ENCODE measurements at places on chromosomes 3 and 15. TPM values are rescaled to one million over a fixed set of nuclear protein-coding genes. Genes with fewer than 3 reads are reported as not detected.
A peak's percentile ranks its signal among the peaks of the same experiment; 100 is the strongest.

GRCh38 chr15:64942356-64942755, 30.7 kb downstream of the ANKDD1A start:
- no peak for DNase-seq
- H3K4me1 ChIP-seq = no peaks in the 10 kb centered on the region
- no peak overlapping the region for H3K27ac ChIP-seq
- H3K36me3 ChIP-seq = no peaks in the 10 kb centered on the region
- no peaks in the 10 kb centered on the region for H3K27me3 ChIP-seq
- H3K4me3 ChIP-seq = no peak overlapping the region

The KLHL24 gene
- total RNA-seq = 112 TPM

GRCh38 chr15:31017311-31017710, 25.9 kb upstream of the MTMR10 start:
- H3K27ac ChIP-seq = no peak overlapping the region
- H3K36me3 ChIP-seq = peaks cover 6% of the 10 kb centered on the region
- DNase-seq = no peak
- H3K4me1 ChIP-seq = peaks cover 5% of the 10 kb centered on the region
- H3K4me3 ChIP-seq = no peak overlapping the region

DNA sequence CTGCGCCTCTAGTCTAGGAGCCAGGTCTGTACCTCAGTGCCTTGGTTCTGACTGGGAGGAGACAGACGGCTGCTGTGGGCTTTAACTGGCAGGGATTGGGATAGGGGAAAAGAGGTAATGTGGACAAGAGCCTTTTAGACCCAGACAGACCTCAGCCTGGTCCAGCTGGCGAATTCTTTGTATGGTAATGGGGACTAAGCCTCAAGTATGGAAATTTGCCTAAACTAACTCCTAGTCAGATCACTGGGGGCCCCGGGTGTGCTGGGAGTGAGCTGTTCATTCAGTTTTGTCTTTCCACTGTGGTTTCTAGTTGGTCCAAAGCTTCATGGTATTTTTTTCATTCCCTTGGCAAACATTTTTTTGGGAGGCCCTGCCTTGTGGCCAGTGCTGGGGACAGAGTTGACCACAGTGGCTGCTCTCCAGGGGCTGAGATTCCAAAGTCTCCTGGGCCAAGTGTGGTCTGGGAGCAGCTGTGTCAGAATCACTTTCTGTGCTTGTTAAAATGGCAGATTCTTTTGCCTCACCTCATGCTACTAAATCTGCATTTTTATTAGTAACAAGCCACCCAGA, 261.4 kb upstream of the C2CD4B start:
- no peak overlapping the region for H3K4me3 ChIP-seq
- H3K36me3 ChIP-seq = no peaks in the 10 kb centered on the region
- no peak overlapping the region for H3K27ac ChIP-seq
- no peaks in the 10 kb centered on the region for H3K27me3 ChIP-seq
- no peak for DNase-seq

- H3K27me3 ChIP-seq = peaks cover 5% of the 10 kb centered on the region
- peak overlapping the region; percentile 90 for H3K27ac ChIP-seq
- no peak for DNase-seq
- H3K4me3 ChIP-seq = peak overlapping the region; percentile 90
- no peaks in the 10 kb centered on the region for H3K36me3 ChIP-seq
- peaks cover 20% of the 10 kb centered on the region for H3K4me1 ChIP-seq
Observed at GRCh38 chr15:78810362-78811123, 721 bp downstream of the ADAMTS7 start.

The NANOGP8 gene
- total RNA-seq = 1.2 TPM

GRCh38 chr3:151460774-151461450, at the start of gene IGSF10:
Gene IGSF10, minus strand, starts transcription at chr3:151461061. Its CDS starts 2,352 bp downstream, at chr3:151458709.
- no peaks in the 10 kb centered on the region for H3K36me3 ChIP-seq
- peaks cover 26% of the 10 kb centered on the region for H3K4me1 ChIP-seq
- peaks cover 4% of the 10 kb centered on the region for H3K27me3 ChIP-seq
- H3K4me3 ChIP-seq = peak within 1 kb of the TSS; percentile 74

DNA sequence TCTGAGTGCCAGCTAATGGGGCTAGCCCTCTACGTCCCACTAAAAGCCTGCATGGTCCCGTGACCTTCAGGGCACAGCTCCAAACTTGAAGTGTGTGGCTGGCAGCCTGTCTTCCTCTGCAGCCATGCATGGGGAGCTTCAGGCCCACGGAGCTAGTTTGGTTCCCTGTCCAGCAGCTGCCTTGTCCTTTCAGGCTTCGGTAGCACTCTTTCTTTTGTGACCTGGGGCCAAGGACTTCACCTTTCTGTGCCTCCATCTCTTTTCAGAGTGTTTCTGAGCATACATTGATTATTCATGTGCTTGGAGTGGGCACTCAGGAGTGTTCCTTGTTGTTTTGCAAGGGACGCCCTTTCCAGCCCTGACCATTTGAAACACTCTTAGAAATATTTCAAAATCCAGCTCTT, 155.2 kb downstream of the DNAJB8 start:
- no peaks in the 10 kb centered on the region for H3K27me3 ChIP-seq
- peak; percentile 16 for DNase-seq
- no peak overlapping the region for H3K27ac ChIP-seq
- peaks cover 6% of the 10 kb centered on the region for H3K4me1 ChIP-seq
- no peak overlapping the region for H3K4me3 ChIP-seq

The CCDC39 gene
- total RNA-seq = not detected

- H3K36me3 ChIP-seq = peaks cover 2% of the 10 kb centered on the region
- no peak for DNase-seq
- H3K4me1 ChIP-seq = peaks cover 23% of the 10 kb centered on the region
- H3K27ac ChIP-seq = no peak overlapping the region
- H3K27me3 ChIP-seq = no peaks in the 10 kb centered on the region
Observed at GRCh38 chr15:62805502-62805901, 237.0 kb upstream of the TPM1 start.

The GRK7 gene
- total RNA-seq = 0.11 TPM

- peaks cover 35% of the 10 kb centered on the region for H3K4me1 ChIP-seq
- DNase-seq = no peak
- H3K27me3 ChIP-seq = peaks cover 17% of the 10 kb centered on the region
- no peak overlapping the region for H3K4me3 ChIP-seq
- no peaks in the 10 kb centered on the region for H3K36me3 ChIP-seq
Observed at GRCh38 chr15:68994981-68995761, 19.3 kb upstream of the NOX5 start.

DNA sequence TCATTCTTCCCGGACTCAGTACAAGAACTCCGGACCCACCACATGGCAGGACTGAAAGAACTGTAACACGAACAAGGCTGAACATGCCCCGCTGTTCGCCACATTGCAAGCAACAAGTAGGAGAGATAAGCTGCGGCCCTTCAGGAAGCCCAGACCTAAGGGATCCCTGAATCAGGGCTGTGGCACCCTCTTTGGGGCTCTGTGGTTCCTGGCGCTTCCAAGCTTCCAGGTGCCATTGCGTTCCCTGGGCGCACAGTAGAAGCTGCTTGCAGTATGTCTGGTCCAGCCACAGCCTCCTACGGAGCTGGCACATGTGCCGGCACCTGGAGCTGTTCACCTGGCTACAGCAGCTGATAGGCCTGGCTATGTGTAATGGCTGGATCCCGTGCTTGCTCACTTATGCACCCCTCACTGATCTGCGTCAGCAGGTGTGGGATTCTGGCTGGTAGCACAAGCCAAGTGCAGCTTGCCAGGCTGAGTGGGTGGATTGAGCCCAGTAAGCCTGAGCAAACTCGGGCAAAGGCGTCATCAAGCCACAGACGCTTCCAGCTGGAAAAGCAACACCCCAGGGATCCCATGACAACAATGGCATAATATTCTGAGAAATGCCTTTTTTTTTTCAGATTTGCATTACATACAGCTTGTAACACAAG, 748.6 kb upstream of the GBE1 start:
- no peak overlapping the region for H3K4me3 ChIP-seq
- H3K4me1 ChIP-seq = no peaks in the 10 kb centered on the region
- no peak overlapping the region for H3K27ac ChIP-seq
- H3K27me3 ChIP-seq = no peaks in the 10 kb centered on the region

The ALG1L2 gene
- total RNA-seq = 2.8 TPM

DNA sequence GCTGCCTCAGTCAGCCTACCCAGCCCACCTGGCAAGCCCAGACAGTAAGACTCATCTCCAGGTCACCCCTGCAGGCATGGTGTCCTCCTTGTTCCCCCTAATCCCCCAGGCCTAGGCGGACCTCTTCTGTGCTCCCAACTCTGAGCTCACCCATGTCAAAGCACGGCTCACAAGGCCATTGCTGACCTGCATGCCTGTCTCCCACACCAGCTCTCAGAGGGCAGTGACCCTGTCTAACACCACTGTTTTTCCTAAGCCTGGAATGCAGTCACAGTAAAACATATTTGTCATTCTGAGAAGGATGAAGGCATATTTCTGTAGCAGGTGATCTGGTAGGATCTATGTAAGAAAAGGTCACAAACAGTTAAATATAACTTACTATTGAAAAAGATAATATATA, 110.3 kb upstream of the HACD2 start:
- no peak overlapping the region for H3K4me3 ChIP-seq
- H3K27me3 ChIP-seq = peaks cover 3% of the 10 kb centered on the region
- peaks cover 67% of the 10 kb centered on the region for H3K4me1 ChIP-seq
- peak overlapping the region; percentile 47 for H3K27ac ChIP-seq
- DNase-seq = no peak

- H3K36me3 ChIP-seq = peaks cover 18% of the 10 kb centered on the region
- no peaks in the 10 kb centered on the region for H3K27me3 ChIP-seq
- H3K4me3 ChIP-seq = no peak overlapping the region
- H3K27ac ChIP-seq = no peak overlapping the region
Observed at GRCh38 chr3:52099001-52099401, 42.6 kb upstream of the DUSP7 start.

DNA sequence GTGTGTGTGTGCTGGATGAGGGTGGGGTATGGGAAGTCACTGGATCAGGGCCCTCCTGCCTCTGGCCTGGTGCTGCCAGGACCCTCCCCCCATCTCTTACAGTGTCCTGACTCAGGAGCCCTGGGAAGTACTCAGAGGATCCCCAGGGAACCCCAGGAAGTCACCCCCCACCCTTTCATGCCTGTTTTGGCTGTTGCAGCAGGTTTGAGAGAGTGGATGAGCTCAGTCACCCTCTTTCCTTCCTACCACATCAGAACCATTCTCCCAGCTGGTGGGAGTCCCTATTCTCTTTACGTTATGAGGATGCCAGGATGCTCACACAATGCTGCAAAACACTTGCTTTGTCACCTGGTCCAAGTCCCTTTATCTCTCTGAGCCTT, 59.0 kb downstream of the BDH1 start:
- no peak overlapping the region for H3K4me3 ChIP-seq
- no peak for DNase-seq
- H3K4me1 ChIP-seq = peaks cover 7% of the 10 kb centered on the region
- H3K36me3 ChIP-seq = peaks cover 1% of the 10 kb centered on the region
- H3K27ac ChIP-seq = no peak overlapping the region
- H3K27me3 ChIP-seq = no peaks in the 10 kb centered on the region

- H3K27me3 ChIP-seq = peaks cover 1% of the 10 kb centered on the region
- no peak for DNase-seq
- H3K27ac ChIP-seq = peak overlapping the region; percentile 32
- no peaks in the 10 kb centered on the region for H3K36me3 ChIP-seq
- no peak overlapping the region for H3K4me3 ChIP-seq
Observed at GRCh38 chr15:31605467-31605931, 278.9 kb downstream of the KLF13 start.

- H3K36me3 ChIP-seq = peaks cover 7% of the 10 kb centered on the region
- peaks cover 37% of the 10 kb centered on the region for H3K4me1 ChIP-seq
- peak overlapping the region; percentile 90 for H3K4me3 ChIP-seq
- H3K27me3 ChIP-seq = no peaks in the 10 kb centered on the region
- DNase-seq = no peak
Observed at GRCh38 chr15:65376767-65377104, 1.1 kb downstream of the IGDCC3 start.

GRCh38 chr15:62802612-62803011, 239.9 kb upstream of the TPM1 start:
- H3K4me3 ChIP-seq = no peak overlapping the region
- peaks cover 18% of the 10 kb centered on the region for H3K4me1 ChIP-seq
- H3K27me3 ChIP-seq = no peaks in the 10 kb centered on the region
- H3K27ac ChIP-seq = no peak overlapping the region

The RAMAC gene
- total RNA-seq = 33.0 TPM

The FOXL2NB gene
- not detected for total RNA-seq

DNA sequence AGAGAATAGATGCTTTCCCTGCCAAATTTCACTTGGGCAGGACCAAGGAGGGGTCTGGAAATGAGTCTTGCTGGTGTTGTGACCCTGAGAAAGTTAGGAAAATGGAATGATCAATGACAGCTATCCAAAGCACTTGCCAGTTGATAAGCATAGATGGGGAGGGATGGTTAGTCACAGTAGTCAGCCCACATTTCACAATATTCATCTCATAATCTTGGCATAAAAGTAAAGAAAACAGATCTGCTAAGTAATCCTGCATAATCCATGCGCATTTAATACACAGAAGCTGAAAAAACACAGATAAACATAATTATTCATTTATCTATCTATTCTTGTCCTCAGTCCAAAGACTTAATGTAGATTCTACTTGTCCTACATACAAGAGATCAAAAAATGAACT, 184.1 kb downstream of the ZIC4 start:
- no peak overlapping the region for H3K27ac ChIP-seq
- no peak for DNase-seq
- no peaks in the 10 kb centered on the region for H3K27me3 ChIP-seq
- H3K36me3 ChIP-seq = no peaks in the 10 kb centered on the region

DNA sequence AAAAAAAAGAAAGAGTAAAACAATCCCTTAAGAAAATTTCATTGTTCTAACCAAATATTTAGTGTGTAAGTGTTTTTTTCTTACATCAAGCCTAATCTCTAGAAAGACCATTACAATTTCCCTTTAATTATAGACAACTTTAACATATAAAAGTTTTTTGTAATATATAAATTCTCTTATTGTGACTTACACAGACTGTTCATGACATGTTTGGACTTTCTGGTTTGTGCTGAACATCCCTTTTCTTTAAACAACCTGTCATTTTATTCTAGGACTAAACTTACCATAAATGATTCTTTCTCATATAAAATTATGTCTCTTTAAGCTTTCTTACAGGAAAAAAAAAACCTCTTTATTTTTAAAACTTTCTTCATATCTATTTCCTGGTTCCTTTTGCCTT, 13.0 kb upstream of the BTLA start:
- no peaks in the 10 kb centered on the region for H3K4me1 ChIP-seq
- H3K27me3 ChIP-seq = no peaks in the 10 kb centered on the region
- H3K4me3 ChIP-seq = no peak overlapping the region
- DNase-seq = no peak

DNA sequence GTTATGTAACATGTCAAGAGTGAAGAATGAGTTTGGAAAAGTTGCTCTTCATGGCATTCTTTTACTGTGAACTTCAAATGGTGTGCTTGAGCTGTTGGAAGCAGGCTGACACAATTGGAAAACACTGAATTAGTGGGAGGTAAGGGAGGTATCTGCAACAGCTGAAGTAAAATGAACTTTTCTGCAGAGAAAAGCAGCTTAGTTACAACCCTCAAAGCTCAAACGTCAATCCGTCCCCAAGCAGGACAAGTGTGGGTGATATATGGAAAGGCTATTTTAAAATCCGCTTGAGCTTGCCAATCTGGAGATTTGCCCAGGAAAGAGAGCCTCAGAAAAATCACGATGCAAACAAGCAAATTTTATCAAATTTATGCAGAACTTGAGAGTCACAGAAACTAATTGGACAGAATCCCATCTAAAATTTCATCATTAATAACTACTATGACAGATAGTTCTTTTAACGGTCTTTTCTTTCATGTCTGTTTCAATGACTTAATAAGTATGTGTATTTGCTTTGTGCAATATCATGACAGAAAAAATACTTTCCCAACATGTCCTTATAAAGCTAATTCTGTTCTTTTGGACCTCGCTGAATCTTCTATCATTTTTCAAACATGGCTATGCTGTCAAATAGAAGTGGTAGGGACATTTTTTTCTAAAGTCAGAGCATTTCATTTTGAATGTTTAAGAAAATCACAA, 266.6 kb upstream of the SLITRK3 start:
- H3K27me3 ChIP-seq = no peaks in the 10 kb centered on the region
- DNase-seq = no peak
- peaks cover 6% of the 10 kb centered on the region for H3K4me1 ChIP-seq
- no peak overlapping the region for H3K4me3 ChIP-seq

The NLGN1 gene
- 3.7 TPM for total RNA-seq
